ENCODE measurements at places on chromosomes 16 and 17.

DNA sequence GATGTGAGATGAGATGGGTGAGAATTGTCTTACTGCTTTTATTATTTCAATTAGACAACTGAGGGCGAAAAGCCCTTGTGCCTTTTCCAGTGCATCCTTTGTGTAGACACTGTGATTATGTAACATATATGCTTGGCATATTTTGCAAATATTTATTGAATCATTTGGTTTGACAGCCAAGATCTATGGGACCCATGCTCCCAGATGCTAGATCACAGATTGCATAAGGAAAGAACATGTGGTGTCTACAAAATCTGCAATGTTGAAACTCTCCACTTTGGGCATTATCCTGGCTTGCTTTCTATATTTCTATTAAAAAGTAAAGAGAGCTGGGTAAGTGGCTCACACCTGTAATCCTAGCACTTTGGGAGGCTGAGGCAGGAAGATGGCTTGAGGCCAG, 4.8 kb upstream of the COG1 start:
- DNase-seq, result no peak

GRCh38 chr17:39364236-39365025, 37.0 kb downstream of the FBXL20 start:
- no peak for DNase-seq

GRCh38 chr16:54878301-54878700, 52.4 kb upstream of the IRX5 start:
- DNase-seq, result no peak

- DNase-seq, result no peak
Measured at GRCh38 chr16:47358816-47359215, 102.0 kb downstream of the ITFG1 start.

DNA sequence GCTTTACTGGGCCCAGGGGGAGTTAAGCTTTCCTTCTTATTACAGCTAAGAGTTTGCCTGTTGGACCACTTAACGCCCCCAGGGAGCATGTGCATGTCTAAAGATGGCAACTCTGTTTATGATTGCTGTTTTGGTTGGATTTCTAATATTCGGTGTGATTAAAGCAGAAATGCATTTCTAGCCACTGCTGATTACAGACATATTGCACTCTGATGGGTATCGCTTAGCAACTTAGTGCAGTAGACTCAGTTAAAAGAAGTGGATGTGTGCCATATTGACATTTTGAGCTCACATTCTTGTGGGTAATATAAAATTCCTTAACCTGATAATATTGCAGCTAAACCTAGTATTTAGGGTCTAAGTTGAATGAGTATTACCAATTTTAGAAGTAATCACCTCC, 4.2 kb downstream of the NF1 start:
- no peak for DNase-seq

GRCh38 chr16:56728980-56729734, 772 bp upstream of the NUP93 start:
- peak; percentile 1 for DNase-seq

- no peak for DNase-seq
Measured at GRCh38 chr17:42913522-42913921, 12.9 kb downstream of the G6PC1 start.

DNA sequence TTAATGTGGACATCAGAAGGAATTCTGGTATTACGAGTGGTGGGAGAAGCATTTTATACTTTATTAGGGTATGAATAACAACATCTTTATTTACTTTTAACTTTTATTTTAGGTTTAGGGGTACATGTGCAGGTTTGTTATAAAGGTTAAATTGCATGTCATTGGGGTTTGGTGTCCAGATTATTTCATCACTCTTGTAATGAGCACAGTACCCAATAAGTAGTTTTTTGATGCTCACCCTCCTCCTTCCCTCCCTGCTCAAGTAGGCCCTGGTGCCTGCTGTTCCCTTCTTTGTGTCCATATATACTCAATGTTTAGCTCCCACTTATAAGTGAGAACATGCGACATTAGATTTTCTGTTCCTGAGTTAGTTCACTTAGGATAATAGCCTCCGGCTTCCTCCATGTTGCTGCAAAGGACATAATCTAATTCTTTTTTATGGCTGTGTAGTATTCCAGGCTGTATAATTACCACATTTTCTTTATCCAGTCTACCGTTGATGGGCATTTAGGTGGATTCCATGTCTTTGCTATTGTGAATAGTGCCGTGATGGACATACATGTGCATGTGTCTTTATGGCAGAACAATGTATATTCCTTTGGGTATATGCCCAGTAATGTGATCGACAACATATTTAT, 456.2 kb downstream of the XYLT1 start:
- no peak for DNase-seq

DNA sequence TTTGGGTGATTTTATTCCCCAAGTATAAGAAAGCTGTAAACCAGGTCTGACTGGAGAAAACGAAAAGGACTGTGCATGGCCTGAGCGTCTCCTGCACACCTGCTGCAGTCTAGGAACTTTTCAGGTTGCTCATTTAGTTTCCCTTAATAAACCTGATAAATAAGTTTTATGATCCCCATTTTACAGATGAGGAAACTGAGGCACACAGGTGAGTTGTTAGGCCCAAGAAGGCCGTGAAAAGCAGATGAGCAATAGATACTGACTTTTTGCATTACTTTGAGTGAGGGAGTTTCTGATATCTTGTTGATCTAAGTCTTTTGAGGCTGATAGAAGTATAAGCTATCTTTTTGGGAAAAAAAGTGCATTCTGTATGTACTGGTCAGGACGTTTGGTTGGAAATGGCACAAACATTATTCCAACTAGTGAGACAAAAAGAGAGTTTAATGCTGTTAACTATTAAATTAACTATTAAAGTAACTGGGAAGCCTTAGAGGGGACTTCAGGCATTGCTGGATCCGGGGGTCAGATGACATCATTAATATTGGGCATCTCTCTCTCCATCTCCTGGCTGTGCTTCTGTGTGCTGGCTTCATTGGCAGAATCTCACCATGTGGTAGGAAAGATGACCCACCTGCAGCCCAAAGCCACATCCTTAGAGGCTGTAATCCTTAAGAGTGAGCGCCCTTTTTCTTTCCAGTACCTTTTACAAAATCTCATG, 163.4 kb downstream of the CMIP start:
- DNase-seq, result no peak

DNA sequence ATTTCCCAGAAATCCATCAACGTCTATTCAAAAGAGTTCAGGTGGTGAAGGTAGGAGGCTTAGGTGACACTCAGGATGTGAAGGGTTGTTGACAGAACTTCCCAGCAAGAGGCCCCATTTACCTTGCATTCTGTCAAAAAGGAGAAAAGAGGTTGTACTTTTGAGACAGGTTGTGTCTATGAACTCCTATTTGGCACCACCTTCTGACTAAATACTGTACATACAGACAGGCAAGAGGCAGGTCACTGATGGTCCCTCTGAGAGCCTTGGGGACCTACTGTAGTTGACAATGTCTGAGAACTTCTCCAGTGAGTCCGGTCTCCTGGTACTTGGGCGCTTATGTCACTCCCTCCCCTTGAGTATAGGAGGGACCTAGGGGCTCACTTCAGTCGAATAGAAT, 479.3 kb upstream of the ZFHX3 start:
- no peak for DNase-seq

GRCh38 chr17:15096511-15096910, 168.6 kb downstream of the PMP22 start:
- no peak for DNase-seq

DNA sequence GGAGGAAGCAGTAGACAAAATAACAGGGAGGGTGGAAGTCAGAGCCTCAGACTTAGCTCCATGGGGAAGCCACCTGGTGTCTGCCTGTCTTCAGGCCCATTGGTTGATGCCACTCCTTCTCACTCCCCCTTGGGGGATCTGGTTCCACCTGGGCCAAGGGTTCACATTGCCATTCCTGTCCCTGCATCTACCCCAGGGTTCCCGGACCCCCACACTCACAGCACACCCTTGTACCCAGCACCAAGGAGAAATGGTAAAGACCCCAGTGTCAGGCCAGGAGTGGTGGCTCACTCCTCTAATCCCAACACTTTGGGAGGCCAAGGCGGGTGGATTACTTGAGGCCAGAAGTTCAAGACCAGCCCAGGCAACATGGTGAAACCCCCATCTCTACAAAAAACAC, 1.0 kb upstream of the CA7 start:
- no peak for DNase-seq

DNA sequence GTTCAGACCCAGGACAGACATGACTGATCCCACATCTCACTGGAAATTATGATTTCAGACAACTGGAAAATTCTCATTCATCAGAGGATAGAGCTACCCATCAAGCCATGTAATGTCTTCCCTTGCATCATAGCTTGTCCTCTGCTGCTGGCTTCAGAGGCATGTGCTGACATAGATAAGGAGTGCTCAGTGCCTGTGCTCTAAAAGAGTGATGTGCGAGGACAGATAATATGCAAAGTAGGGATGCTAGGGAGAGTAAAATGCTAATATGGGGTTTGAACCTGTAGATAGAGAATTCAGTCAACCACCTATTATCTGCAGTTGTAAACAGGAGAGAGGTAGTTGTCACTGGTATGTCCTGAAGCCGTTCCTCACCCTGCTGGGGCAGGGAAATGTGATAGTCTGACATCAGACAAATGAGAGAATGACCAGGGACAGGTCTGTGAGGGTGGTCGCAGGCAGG, 349.7 kb upstream of the CCL2 start:
- no peak for DNase-seq

DNA sequence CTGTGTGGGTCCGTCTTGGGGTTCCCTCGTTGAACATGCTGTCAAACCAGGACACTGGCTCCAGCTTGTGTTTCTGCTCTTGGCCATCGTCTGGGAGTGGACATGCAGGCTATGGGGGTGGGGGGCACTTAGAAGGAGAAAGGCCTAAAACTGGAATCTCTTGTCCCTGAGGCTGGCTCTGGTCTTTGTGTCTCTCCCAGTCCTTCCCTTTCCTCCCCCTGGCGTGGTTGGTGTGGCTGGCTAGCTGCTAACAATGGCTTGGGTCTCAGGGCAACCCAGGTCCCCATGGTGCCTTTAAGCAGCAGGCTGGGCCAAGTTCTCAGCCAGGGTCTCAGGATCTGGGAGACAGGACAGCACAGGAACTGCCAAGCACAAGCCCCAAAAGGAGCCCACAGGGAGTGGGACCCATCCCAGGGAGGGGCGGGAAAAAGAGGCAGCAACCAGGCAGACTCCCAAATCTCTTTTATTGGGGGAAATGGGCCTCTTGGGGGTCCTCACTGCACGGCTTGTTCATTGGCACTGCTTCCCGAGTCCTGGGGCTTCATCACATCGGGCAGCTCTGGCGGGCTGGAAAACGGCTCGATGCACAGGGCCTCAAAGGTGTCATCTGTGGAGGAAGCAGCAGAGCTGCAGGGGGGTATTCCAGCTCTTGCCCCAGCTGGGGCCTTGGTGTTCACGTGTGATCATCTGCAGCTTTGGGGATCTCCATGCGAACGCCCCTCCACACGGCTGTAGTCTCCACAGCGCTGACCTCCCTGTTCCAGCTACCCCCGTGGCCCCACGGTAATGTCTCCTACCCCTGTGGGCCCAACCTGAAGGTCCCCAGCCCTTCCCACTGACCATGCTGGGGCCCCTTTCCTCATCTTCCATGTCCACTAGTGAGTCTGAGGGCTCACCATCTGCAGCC, 5.3 kb downstream of the ELOB start:
- DNase-seq, result no peak

- DNase-seq, result no peak
Measured at GRCh38 chr17:7466639-7467341, 12.6 kb downstream of the ZBTB4 start.

GRCh38 chr16:31329671-31330552, 25.1 kb upstream of the ITGAX start:
- no peak for DNase-seq

DNA sequence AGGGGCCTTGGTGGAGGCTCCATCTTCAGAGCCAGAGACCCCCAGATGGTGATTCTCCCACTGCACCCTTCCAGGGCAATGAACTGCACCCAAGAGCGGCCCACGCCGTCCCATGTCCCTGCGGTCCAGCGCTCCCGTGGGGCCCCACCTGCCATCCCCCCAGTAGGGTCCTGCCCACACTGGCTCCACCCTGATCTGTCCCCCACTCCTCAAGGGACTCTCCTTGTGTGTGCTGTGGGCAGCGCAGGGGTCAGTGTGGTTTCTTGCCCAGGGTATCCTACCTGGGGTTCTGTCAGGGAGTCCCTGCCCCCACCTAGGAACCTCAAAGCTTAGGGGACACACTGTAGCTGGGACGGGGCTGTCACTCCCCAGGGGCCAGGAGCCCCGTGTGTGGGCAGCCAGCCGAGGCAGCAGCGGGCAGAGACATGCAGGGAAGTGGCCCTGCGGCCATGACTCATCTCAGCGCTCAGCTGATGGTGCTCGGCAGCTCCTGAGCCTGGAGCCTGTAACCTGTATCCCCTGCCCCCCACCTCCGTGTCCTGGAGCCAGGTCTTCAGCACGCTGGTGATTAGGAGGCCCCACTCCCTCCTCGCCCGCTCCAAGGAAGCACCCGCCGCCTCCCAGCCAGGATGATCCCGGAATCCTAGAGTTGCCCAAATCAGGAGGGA, 35.7 kb upstream of the SSTR5 start:
- no peak for DNase-seq

DNA sequence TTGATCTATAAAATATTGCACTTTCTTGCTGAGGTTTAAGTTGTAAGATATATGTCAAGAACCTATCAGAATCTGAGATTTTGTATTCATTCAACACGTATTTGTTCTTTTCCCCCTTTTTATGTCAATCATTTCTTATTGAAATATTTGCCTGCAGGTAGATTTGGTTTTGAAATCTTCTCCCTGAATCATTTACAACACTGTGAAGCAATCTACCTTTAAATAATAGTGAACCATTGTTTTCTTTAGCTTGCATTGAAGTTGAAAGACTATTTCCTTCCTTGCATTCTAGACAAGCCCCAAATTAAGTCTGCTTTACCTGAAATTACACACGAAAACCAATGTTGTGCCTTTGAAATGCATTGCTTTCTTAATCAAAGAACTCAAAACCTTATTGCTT, 460.2 kb downstream of the KIF2B start:
- DNase-seq, result no peak

DNA sequence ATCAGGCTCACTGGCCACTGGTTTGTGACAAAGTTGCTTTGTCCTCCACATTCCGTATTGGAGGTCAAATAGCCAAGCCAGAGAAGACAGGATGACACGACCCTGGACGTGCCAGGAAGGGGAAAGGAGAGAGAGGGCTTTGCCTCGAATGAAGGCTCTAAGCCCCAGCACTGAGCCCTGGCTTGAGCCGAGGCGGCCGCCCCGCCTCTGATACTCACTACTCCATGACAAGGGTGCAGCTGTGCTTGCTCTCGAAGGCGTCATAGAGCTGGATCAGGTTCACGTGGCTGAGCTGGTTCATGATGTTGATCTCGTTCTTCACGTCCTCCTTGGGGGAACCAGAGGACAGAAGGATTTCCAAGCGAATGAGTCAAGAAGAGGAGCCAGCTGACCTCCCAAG, 19.3 kb downstream of the MYLK3 start:
- DNase-seq, result no peak

Measured in NCI-H2081 treated with DMSO at 0.1 percent for 48 hours (cell line).